Right atrium auricular region (tissue), 2 donors: ENCODE measurements at places on chromosomes 4 and X. TPM values are rescaled to one million over a fixed set of nuclear protein-coding genes. Genes with fewer than 3 reads are reported as not detected.

The PAGE2B gene
- not detected for total RNA-seq

GRCh38 chr4:177293208-177294033 is 16.3 kb upstream of the NEIL3 start:
- no peaks in the 10 kb centered on the region for H3K27me3 ChIP-seq
- no peak overlapping the region for H3K4me3 ChIP-seq
- DNase-seq, result no peak
- H3K36me3 ChIP-seq, result no peaks in the 10 kb centered on the region

- H3K4me3 ChIP-seq, result no peak overlapping the region
- peaks cover 7% of the 10 kb centered on the region for H3K4me1 ChIP-seq
- no peaks in the 10 kb centered on the region for H3K36me3 ChIP-seq
- DNase-seq, result no peak
- no peak overlapping the region for H3K27ac ChIP-seq
Measured at GRCh38 chr4:123345137-123345934, 51.3 kb upstream of the SPRY1 start.

- no peak for DNase-seq
- no peak overlapping the region for H3K27ac ChIP-seq
- no peaks in the 10 kb centered on the region for H3K27me3 ChIP-seq
Measured at GRCh38 chr4:170476351-170476750, 386.6 kb upstream of the AADAT start.

DNA sequence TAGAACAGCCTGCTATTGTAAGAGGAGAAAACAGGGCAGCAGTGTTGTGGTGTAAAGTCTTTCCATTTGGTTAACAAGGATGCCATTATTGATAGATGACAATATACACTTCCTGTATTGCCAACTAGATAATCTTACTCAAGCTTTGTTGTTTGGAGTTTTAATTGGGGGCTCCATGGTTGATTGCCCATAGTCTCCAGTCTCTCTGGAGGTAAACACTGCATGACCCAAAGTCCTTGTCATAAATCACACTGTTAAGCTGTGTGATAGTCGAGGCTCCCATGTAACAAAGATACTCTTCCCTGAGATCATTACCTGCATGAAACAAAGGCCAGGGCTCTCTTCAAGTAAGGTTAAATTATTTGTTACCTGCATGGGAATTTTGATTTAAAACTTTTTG is 394.6 kb downstream of the C4orf33 start:
- DNase-seq, result no peak
- H3K27me3 ChIP-seq, result no peaks in the 10 kb centered on the region
- no peaks in the 10 kb centered on the region for H3K36me3 ChIP-seq
- H3K27ac ChIP-seq, result no peak overlapping the region
- no peak overlapping the region for H3K4me3 ChIP-seq

DNA sequence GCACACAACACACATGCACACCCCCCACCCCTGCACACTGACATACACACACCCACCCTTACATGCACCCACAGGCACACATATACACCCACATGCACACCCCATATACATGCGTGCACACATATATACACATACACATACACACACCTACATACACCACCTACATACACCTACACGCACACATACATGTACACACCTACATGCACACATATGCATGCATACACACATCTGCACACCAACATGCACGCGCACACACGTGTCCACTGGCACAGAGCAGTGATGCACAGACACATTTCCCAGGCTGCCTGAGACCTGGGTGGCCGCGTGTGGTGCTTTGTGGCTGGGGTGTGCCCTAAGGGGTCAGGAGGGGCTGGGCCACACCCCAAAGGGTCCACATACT is 31.7 kb downstream of the FGFRL1 start:
- no peaks in the 10 kb centered on the region for H3K36me3 ChIP-seq
- H3K4me3 ChIP-seq, result no peak overlapping the region
- no peak overlapping the region for H3K27ac ChIP-seq
- DNase-seq, result no peak

DNA sequence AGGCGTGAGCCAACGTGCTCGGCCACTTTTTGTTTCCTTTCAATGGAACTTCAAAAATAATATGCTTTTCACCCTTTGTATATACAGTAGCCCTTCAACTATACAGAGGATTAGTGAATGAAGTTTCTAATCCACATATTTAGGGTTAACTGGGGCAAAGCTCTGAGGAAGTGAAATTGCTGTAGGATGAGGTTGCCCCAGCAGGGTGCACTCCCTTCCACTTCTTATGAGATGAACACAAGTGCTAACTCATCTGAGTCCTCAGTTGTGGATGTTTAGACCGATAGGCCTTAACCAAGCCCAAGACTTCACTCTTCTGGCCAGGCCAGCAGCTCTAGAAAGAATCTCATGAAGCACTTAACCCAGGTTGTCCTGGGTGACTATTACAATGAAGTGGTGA is 29.1 kb upstream of the CT55 start:
- no peak for DNase-seq
- no peak overlapping the region for H3K4me3 ChIP-seq
- H3K27me3 ChIP-seq, result no peaks in the 10 kb centered on the region

DNA sequence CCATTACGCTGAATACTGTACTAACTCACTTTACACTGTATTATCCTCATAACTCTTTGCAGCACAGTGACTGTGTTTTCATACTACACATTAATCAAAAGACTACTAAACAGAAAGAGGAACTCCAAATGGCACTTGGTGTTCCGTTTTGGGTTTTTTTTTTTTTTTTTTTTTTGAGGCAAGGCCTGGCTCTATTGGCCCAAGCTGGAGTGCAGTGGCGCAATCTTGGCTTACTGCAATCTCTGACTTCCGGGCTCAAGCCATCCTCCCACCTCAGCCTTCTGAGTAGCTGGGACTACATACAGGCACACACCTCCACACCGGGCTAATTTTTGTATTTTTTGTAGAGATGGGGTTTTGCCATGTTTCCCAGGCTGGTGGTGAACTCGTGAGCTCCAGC is 10.7 kb downstream of the KLHL8 start:
- peak; percentile 69 for DNase-seq
- H3K36me3 ChIP-seq, result no peaks in the 10 kb centered on the region
- H3K4me1 ChIP-seq, result no peaks in the 10 kb centered on the region
- no peaks in the 10 kb centered on the region for H3K27me3 ChIP-seq

DNA sequence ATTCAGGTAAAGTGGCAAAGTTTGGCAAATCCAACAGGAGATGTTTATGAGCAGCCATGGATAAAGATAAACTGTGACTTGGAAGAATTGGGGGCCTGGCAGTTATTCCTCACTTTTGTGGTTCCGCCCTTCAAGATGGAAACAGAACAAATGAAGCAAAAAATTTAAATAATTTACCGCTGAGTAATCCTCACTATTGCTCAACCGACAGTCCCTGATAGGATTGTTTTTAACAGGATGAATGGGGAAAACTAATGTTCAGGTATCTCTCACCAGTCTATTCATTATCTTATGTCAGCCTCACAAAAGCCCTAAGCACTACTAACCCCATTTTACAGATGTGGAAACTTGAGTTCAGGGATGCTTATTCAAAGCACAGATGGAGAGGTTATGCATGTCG is 90.8 kb downstream of the FNIP2 start:
- no peak for DNase-seq
- H3K27ac ChIP-seq, result no peak overlapping the region
- H3K36me3 ChIP-seq, result peaks cover 54% of the 10 kb centered on the region

GRCh38 chr4:104128031-104128849 is 366.5 kb downstream of the CXXC4 start:
- no peak overlapping the region for H3K27ac ChIP-seq
- no peaks in the 10 kb centered on the region for H3K27me3 ChIP-seq
- no peaks in the 10 kb centered on the region for H3K36me3 ChIP-seq
- DNase-seq, result no peak

GRCh38 chrX:150919401-150919800 is 20.9 kb upstream of the CD99L2 start:
- H3K27ac ChIP-seq, result no peak overlapping the region
- no peak overlapping the region for H3K4me3 ChIP-seq
- H3K36me3 ChIP-seq, result no peaks in the 10 kb centered on the region
- no peaks in the 10 kb centered on the region for H3K27me3 ChIP-seq
- no peak for DNase-seq

GRCh38 chr4:44446801-44447562 is 1.6 kb downstream of the KCTD8 start:
- no peak overlapping the region for H3K27ac ChIP-seq
- H3K27me3 ChIP-seq, result peaks cover 9% of the 10 kb centered on the region
- no peaks in the 10 kb centered on the region for H3K4me1 ChIP-seq
- no peak for DNase-seq

DNA sequence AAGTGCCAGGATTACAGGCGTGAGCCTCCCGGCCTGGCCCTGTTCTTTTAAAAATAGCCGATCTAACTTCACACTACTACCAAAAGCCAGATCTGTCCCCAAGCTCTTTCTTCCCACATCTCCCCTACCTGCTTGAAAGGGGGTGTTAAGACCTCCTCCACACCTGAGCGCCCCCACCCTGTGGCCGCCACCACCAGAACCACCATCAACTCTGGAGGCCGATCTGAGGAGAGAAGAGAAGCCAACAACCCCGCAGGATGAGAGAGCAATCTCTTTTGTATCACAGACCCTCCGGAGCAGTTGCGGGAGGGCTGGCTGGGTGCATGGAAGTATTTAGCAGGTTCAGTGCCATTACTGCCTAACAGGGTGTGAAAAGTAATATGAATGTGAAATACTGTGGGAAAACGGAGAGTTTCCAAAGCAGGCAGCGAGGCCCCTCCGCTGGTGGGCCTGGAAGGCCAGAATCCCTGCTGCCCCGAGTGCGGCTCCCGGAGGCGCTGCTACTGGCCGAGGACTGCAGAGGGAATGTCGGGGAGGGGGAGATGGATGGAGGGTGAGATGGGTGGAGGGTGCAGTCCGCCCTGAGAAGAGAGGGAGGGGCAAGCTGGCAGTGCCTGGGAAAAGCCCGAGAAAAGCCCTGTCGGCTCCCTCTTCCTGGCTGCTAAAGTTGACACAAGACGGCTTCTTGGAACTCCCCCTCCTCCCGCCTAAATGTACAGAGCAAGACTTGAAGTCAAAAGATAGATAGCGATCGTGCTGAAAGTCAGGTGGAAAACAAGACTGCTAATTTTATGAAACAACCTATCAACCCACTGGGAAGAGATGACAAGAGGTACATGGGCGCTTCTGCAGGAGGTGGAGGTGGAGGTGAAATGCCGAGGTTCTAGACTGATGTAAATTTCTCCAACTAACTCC is 22.3 kb downstream of the HAND2 start:
- peak overlapping the region; percentile 89 for H3K27ac ChIP-seq
- no peaks in the 10 kb centered on the region for H3K36me3 ChIP-seq
- no peaks in the 10 kb centered on the region for H3K27me3 ChIP-seq
- peak; percentile 56 for DNase-seq

DNA sequence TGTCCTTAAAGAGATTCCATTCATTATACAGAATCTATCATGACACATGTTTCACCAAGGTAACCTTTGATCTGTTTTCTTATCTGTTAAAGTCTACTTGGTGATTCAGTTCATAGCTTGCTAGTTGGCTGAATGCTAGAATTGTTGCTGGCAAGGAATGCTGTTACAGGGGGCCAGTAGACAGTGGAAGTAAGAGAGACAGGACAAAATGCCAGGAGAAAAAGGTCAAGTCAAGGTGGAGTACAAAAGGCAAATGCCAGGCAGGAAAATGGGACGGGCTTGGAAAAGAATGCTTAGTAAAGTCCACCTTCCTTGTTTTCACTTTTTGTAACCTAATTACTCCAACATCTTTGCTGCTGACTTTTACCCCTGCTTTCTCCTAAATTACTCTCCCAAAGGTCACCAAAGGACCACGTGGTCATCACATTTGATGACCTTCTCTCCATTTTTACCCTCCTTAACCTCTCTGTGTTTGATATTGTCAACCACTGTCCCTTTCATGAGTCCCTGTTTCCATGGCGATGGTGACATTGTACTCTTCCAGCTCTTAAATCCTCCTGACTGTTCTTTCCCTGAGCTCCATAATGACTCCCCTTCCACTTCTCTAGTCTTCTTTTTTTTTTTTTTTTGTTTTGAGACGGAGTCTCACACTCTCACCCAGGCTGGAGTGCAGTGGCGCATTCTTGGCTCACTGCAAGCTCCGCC is 24.5 kb upstream of the TAPT1 start:
- H3K36me3 ChIP-seq, result no peaks in the 10 kb centered on the region
- H3K4me1 ChIP-seq, result peaks cover 8% of the 10 kb centered on the region
- no peak overlapping the region for H3K4me3 ChIP-seq
- H3K27me3 ChIP-seq, result no peaks in the 10 kb centered on the region
- H3K27ac ChIP-seq, result no peak overlapping the region

- no peak overlapping the region for H3K27ac ChIP-seq
- no peak for DNase-seq
- no peaks in the 10 kb centered on the region for H3K27me3 ChIP-seq
- H3K36me3 ChIP-seq, result no peaks in the 10 kb centered on the region
Measured at GRCh38 chrX:108312957-108313356, 125.3 kb downstream of the COL4A6 start.

GRCh38 chrX:155435744-155436112 is 22.7 kb downstream of the F8A3 start:
- H3K4me1 ChIP-seq, result no peaks in the 10 kb centered on the region
- no peak overlapping the region for H3K27ac ChIP-seq
- H3K27me3 ChIP-seq, result no peaks in the 10 kb centered on the region
- no peaks in the 10 kb centered on the region for H3K36me3 ChIP-seq
- no peak for DNase-seq

DNA sequence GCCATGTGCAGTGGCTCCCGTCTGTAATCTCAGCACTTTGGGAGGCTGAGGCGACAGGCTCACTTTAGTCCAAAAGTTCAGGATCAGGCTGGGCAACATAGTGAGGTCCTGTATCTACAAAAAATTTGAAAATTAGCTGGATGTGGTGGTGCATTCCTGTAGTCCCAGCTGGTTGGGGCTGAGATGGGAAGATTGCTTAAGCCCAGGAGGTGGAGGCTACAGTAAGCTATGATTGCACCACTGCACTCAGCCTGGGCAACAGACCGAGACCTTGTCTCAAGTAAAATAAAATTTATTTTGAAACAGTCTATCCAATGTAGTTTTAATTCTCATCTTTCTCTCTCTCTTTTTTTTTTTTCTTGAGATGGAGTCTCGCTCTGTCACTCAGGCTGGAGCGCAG is 21.1 kb downstream of the RBM10 start:
- no peak for DNase-seq
- H3K4me1 ChIP-seq, result peaks cover 8% of the 10 kb centered on the region
- no peaks in the 10 kb centered on the region for H3K27me3 ChIP-seq
- H3K27ac ChIP-seq, result no peak overlapping the region
- H3K4me3 ChIP-seq, result no peak overlapping the region
